Caki2 (cell line): ENCODE measurements at places on chromosomes 6 and 20. TPM values are rescaled to one million over a fixed set of nuclear protein-coding genes. Genes with fewer than 3 reads are reported as not detected.

Gene CYP24A1
- 154 and 180 TPM in 2 replicates for total RNA-seq

Gene VIP
- not detected in 2 replicates for total RNA-seq

GRCh38 chr20:54323227-54323734 lies 115.4 kb downstream of the PFDN4 start:
- no peak for DNase-seq

DNA sequence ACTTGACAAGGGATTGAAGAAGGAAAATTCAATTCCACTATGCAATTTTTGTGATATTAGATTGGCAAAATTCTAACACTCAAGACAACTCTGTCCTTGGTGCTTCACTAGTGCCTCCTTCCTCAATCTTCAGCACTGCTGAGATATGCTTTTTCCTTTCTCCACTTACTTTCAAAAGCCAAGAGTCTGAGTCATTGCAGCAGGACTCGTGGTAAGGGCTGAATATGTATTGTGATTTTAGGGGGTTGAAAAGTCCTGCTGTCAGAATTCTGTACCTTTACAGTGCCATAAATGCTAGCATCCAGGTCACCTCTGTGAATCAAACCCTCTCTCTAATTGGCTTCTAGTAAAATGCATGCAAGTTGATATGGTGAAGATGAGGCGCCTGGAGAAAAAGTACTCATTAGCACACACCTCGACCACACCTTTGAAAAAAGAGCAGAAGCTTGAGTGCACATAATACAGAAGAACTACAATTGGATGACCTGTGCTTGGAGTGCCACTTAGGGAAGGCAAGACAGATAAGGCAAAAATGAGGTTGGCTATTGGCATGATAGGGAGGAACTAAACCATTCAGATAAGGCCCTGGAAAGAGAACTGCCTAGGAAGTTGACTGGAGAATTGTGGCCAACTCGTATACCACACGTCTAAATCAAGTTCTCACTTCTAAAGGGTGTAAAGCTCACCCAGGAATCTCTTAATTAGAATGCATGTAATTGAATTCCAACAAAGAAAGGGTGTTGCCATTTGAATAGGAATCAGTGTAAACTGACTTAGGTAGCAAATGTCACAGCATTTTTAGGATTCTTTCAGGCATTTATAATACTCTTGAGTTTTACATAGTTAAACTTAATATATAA lies 43.6 kb upstream of the FAM83B start:
- DNase-seq, result peak; percentile 3

- peak; percentile 18 for DNase-seq
Observed at GRCh38 chr6:46490425-46491200, 636 bp downstream of the RCAN2 start.

GRCh38 chr20:44705364-44706094 lies 9.6 kb upstream of the CCN5 start:
- DNase-seq, result no peak
